ENCODE measurements at places on chromosomes 6 and 20.

GRCh38 chr6:119355890-119356289 is 6.3 kb upstream of the MAN1A1 start:
- no peaks in the 10 kb centered on the region for H3K36me3 ChIP-seq
- H3K27ac ChIP-seq = no peak overlapping the region
- H3K4me1 ChIP-seq = peaks cover 7% of the 10 kb centered on the region
- DNase-seq = no peak
- H3K27me3 ChIP-seq = no peaks in the 10 kb centered on the region

- no peak overlapping the region for H3K27ac ChIP-seq
- H3K27me3 ChIP-seq = no peaks in the 10 kb centered on the region
- no peaks in the 10 kb centered on the region for H3K4me1 ChIP-seq
- H3K36me3 ChIP-seq = no peaks in the 10 kb centered on the region
Observed at GRCh38 chr6:105646391-105646867, 243.5 kb upstream of the PREP start.

GRCh38 chr6:43926634-43927531 is 156.9 kb downstream of the VEGFA start:
- H3K27me3 ChIP-seq = no peaks in the 10 kb centered on the region
- peak overlapping the region; percentile 71 for H3K27ac ChIP-seq
- peaks cover 36% of the 10 kb centered on the region for H3K4me1 ChIP-seq
- peak; percentile 95 for DNase-seq
- H3K4me3 ChIP-seq = no peak overlapping the region

GRCh38 chr6:109595998-109596397 is 95.0 kb downstream of the AK9 start:
- peak; percentile 61 for DNase-seq
- no peaks in the 10 kb centered on the region for H3K36me3 ChIP-seq
- H3K4me1 ChIP-seq = no peaks in the 10 kb centered on the region
- H3K27ac ChIP-seq = no peak overlapping the region
- no peak overlapping the region for H3K4me3 ChIP-seq
- no peaks in the 10 kb centered on the region for H3K27me3 ChIP-seq

GRCh38 chr6:12967686-12968085 is 251.1 kb downstream of the PHACTR1 start:
- H3K36me3 ChIP-seq = no peaks in the 10 kb centered on the region
- peak overlapping the region; percentile 59 for H3K4me3 ChIP-seq
- peaks cover 20% of the 10 kb centered on the region for H3K4me1 ChIP-seq
- H3K27ac ChIP-seq = peak overlapping the region; percentile 26
- DNase-seq = peak; percentile 70

DNA sequence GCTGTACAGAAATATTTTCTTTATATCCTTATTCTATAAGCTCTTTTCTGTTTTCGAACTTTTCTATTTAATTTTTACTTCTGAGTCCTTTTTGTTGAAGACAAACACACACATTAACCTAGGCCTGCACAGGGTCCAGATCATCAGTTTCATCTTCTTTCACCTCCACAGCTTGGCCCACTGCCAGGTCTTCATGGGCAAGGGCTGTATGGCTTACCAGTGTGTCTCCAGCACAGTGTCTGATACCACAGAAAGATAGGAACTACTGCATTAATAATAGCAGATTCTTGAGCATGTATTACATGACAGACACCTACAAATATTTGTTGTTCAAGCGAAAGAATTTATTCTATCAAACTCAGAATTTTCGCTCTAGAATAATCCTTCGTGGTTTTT is 24.4 kb downstream of the QKI start:
- no peaks in the 10 kb centered on the region for H3K36me3 ChIP-seq
- no peak overlapping the region for H3K27ac ChIP-seq
- peaks cover 24% of the 10 kb centered on the region for H3K4me1 ChIP-seq
- DNase-seq = peak; percentile 28
- H3K27me3 ChIP-seq = no peaks in the 10 kb centered on the region

DNA sequence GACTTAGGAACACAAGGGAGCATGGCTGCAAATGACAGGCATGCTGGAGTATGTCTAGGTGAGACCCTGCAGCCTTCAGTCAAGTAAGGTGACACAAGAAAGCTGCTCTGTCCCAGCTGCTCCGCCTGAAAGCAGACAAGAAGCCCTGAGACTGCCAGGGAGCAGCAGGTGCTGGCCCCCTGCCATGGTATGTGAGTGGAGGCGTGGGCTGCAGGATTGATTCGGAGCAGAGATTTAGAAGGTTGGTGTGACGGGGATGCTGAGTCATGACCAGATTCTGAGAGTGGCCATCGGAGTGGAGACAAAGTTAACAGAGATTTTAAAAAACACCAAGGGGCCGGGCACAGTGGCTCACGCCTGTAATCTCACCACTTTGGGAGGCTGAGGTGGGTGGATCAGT is 17.8 kb downstream of the LRP11 start:
- no peaks in the 10 kb centered on the region for H3K36me3 ChIP-seq
- H3K27ac ChIP-seq = peak overlapping the region; percentile 71
- peaks cover 47% of the 10 kb centered on the region for H3K4me1 ChIP-seq
- H3K27me3 ChIP-seq = no peaks in the 10 kb centered on the region
- peak; percentile 93 for DNase-seq

- H3K4me1 ChIP-seq = peaks cover 17% of the 10 kb centered on the region
- peak; percentile 54 for DNase-seq
- H3K27me3 ChIP-seq = no peaks in the 10 kb centered on the region
- no peak overlapping the region for H3K4me3 ChIP-seq
Observed at GRCh38 chr6:41694815-41695526, 40.4 kb downstream of the TFEB start.

DNA sequence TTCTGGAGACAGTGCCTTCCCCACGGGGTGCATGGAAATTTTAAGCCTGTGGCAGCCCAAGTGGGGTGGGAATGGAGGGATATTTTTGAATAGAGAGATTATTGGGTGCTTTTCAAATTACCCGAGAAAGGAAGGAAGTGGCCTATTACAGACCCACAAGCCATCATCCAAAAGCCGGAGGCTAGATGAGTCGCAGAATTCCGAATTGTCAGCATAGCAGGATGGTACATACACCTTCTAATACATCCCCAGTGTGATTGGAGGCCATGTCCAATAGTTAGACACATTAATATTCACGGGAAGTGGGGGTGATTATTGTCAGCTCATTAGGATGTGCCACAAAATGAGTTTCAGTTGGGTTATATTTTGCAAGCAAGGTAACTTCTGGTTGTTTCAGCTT is 133.0 kb downstream of the FIG4 start:
- no peaks in the 10 kb centered on the region for H3K4me1 ChIP-seq
- H3K4me3 ChIP-seq = no peak overlapping the region
- H3K36me3 ChIP-seq = 0 out of 2 replicates have a peak, but pooled peaks cover 8% of the 10 kb centered on the region

- no peak overlapping the region for H3K4me3 ChIP-seq
- no peaks in the 10 kb centered on the region for H3K27me3 ChIP-seq
- no peak overlapping the region for H3K27ac ChIP-seq
- H3K4me1 ChIP-seq = peaks cover 4% of the 10 kb centered on the region
- H3K36me3 ChIP-seq = no peaks in the 10 kb centered on the region
- DNase-seq = peak; percentile 85
Observed at GRCh38 chr6:113847447-113847846, 9.7 kb upstream of the MARCKS start.

DNA sequence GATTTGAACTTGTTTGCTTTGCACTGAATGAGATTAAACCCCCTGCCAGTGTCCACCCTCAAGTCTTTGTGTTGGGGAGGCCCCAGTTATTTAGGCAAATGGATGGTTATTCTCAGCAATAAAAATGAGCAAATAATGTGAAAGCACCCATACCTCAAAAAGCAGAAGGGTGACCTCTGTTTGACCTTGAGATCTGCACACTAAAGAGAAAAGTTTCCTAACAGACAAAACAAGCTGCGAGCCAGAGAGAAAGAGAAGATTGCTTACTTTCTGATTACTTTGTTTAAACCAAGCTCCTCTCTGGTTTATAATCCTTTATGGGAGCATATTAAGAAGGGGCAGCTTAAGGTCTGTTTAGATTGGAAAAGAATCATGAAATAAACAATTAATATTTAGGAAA is 30.4 kb upstream of the TRERF1 start:
- H3K27me3 ChIP-seq = no peaks in the 10 kb centered on the region
- H3K27ac ChIP-seq = no peak overlapping the region

DNA sequence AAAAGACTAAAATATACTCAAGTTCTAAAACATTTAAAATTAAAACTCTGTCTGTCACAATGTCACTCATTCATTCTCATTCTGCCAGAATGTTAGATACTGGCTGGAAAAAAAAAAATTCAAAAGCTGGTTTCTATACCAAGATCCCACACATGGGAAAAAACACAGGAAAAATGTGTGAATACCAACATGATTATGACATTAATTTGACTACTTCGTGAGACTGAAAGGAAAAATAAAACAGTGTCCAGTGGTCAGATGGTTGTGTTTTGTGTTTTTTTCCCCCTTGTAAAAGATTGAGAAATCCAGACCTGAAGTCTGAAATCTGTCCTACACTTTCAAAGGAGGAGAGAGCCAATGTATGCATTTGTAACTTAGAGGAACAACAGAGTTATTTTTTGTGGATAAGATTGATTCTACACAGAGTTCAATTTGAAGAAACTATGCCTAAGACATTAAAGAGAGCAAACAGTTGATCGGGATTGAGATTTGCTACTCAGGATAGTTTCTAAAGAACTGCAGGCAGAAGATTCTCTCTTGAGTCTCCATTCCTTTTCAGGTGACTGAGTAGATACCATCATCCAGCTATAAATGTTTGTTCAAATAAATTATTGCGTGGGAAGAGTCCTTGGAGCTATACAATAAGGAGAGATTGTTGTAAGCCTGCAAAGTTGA is 39.2 kb upstream of the TXLNB start:
- no peak overlapping the region for H3K4me3 ChIP-seq
- no peak overlapping the region for H3K27ac ChIP-seq
- DNase-seq = peak; percentile 33
- H3K27me3 ChIP-seq = no peaks in the 10 kb centered on the region
- H3K36me3 ChIP-seq = no peaks in the 10 kb centered on the region

DNA sequence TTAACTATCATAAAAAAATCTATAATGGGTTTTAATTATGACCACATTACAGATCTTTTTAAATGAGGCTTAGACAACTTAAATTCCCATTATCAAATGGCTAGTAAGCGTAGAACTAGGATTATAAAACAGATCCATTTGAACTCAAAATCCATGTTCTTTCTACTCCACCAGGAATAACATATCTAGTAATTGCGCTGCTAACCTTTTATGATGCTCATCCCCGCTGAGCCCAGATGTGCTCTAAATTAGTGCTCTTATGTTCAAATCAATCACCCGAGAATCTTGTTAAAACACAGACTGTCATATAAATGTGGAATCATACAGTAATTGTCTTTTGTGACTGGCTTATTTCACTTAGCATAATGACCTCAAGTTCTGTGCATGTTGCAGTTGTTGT is 903.1 kb downstream of the PHF3 start:
- H3K36me3 ChIP-seq = no peaks in the 10 kb centered on the region
- no peak overlapping the region for H3K4me3 ChIP-seq

GRCh38 chr6:47237196-47237595 is 72.5 kb downstream of the TNFRSF21 start:
- H3K27me3 ChIP-seq = no peaks in the 10 kb centered on the region
- H3K4me1 ChIP-seq = no peaks in the 10 kb centered on the region
- H3K4me3 ChIP-seq = no peak overlapping the region
- no peak overlapping the region for H3K27ac ChIP-seq

- H3K4me1 ChIP-seq = no peaks in the 10 kb centered on the region
- H3K27ac ChIP-seq = no peak overlapping the region
- H3K36me3 ChIP-seq = no peaks in the 10 kb centered on the region
- H3K4me3 ChIP-seq = no peak overlapping the region
- H3K27me3 ChIP-seq = peaks cover 48% of the 10 kb centered on the region
Observed at GRCh38 chr6:90156861-90157260, 139.8 kb downstream of the BACH2 start.

Measured in GM23248 (cell line).